SIG-M5 (cell line): ENCODE measurements at places on chromosomes 2 and 18.

GRCh38 chr2:17637131-17637906 lies 96.8 kb downstream of the VSNL1 start:
- DNase-seq: no peak

- no peak for DNase-seq
Observed at GRCh38 chr2:40371525-40372282, 80.2 kb downstream of the SLC8A1 start.

DNA sequence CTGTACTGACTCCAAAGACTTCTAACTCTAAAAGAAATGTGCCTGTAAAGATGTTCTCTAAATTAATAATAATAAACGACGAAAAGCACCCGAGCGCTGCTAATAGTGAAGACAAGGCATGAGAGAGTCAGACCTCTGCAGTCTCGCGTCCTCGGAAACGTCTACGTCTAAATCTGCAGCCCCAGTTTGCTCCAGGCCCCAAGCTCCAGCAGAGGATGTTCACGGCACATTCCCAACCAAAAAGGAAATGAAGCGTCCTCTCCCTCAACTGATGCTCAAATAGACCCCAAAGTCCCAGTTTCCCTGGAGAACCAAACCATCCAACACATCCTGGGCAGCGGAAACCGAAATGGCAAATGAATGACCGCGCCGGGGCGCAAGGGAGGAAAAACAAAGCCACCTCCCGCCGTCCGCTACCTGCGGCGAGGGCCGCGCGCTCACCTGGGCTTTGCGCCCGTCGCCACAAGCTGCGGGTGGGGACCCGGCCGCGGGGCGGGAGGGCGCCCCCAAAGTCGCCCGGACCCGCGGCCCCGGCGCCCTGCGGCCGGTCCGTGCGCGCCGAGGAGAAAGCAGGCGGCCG lies 47.1 kb upstream of the CCDC150 start:
- DNase-seq: no peak

DNA sequence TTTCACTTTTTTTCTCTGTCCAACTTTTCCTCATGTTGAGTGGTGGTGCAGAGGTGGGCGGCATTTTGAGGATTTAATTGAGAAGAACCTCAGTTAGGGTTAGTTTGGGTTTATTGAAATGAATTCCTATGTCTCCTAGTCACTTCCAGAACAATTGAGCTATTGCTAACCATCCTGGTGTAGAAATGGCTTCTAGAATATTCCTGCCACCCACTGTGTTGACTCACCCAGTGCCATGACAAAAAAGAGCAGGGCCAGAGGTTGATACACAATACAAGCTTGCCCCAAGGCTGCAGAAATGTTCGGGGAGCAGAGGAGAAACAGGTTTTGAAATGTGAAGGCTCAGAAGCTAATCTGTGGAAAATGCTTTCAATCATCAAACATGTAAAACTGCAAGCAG lies 167.1 kb upstream of the TRIB2 start:
- no peak for DNase-seq

GRCh38 chr2:191537921-191538320 lies 140.0 kb upstream of the NABP1 start:
- no peak for DNase-seq

- DNase-seq: no peak
Observed at GRCh38 chr2:50398766-50399056, 633.2 kb downstream of the NRXN1 start.

- no peak for DNase-seq
Observed at GRCh38 chr2:26571316-26571715, 69.8 kb downstream of the CIB4 start.

GRCh38 chr2:102357937-102358336 lies 2.3 kb downstream of the IL18R1 start:
- DNase-seq: no peak

- no peak for DNase-seq
Observed at GRCh38 chr2:161729-162128, 102.1 kb downstream of the SH3YL1 start.

GRCh38 chr2:233287871-233288270 lies 19.7 kb upstream of the SAG start:
- DNase-seq: no peak

DNA sequence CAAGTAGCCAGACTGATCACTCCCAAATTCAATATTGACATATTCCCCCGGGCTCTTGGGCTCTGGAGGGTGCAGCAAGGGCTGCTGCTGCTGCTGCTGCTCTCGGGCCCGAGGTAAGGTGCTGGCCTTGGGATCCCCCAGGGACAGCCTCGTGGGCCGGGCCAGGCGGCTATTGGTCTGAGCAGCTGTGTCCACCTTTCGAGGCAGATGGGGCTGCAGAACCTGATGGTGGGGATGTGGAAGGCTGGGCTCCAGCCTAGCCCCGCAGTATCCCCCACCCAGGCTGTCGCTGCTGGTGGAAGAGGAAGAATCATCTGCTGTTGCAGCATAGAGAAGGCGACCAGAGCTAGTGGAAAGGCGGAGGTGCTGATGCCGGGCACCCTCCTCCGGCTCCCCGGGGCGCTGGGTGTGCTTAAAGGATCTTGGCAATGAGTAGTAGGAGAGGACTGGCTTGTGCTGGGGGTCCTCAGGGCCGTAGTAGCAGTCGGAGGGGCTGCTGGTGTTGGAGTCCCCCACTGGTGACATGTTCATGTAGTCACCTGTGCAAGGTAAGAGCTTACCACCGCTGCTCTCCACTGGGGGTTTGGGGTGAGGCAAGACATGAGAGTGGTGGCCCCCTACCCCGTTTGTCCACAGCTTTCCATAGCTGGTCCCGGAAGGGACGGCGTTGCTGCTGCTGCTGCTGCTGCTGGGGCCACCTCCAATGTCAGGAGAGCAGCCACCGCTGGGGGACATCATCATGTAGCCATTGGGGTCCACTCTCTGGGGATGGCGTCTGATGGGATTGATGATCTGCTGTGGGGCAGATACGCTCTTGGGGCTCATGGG lies 3.4 kb downstream of the IRS1 start:
- DNase-seq: no peak

DNA sequence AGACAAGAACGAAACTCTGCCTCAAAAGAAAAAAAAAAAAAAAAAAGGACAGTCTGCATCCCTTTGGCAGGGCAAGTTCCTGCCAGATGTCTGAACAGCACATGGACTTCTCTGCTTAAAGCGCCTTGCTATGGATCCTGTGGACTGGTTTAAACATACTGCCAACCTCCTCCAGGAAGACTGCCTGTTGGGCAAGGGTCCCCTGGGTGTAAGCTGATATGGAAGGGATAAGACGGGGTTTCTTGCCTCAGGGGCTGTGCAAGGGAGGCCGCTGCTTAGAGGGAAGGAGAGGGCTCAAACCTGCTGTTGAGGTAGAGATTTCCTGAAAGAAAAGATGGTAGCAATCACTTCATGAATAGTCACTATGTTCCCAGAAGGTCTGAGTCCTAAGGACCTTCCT lies 22.2 kb downstream of the SKA1 start:
- DNase-seq: no peak

DNA sequence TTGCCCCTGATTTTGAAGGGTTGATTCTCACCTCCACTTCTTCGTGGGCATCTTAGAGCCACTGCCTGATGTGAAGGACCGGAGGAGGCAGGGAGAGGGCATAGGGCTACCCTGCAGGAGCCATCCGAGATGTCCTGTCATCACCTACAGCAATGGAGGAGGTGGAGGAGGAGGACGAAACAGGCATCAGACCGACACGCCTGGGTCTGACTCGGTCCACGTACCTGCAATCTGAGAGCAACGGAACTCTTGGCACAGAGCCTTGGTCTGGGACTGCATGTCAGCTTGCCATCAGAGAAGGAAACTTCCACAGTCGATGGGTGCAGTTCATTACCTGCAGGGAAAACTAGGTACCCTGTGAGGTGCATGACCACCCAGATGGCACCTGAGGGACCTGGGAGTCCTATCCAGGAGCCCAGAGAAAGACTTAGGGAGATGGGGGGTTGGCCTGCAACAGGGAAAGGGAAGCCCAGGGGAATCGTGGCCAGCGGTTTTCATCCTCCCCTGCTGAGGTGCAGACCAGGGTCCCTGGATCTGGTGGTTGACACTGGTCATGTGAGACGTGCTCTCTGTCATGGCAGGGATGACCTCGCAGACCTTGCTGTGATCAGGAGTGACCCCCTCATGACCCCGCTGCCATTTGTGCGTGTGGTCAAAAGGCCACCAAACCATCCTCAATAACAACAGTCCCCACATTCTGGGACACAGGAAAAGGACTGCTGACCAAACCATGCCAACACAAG lies 190.8 kb downstream of the SEPTIN10 start:
- DNase-seq: no peak

- DNase-seq: no peak
Observed at GRCh38 chr2:74552914-74553811, 579 bp downstream of the LOXL3 start.

- DNase-seq: no peak
Observed at GRCh38 chr18:5918205-5918858, 23.0 kb upstream of the TMEM200C start.

DNA sequence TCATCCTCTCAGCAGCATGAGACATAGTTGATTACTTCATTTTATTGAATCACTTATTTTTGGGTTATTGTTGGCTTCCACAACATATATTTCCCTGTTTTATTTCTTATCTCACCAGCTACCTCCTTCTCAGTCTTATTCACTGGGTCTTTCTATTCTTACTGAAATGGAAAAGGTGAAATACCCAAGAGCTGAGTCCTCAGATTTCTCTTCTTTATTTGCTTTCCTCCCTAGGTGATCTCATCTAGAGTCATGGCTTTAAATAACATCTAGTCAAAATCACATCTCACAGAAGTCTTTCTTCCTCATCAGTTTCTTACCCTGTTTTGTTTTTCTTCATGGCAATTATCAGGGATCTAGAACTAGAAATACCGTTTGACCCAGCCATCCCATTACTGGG lies 105.0 kb upstream of the RBBP8 start:
- no peak for DNase-seq

GRCh38 chr2:239911641-239912071 lies 113.5 kb downstream of the NDUFA10 start:
- DNase-seq: no peak

DNA sequence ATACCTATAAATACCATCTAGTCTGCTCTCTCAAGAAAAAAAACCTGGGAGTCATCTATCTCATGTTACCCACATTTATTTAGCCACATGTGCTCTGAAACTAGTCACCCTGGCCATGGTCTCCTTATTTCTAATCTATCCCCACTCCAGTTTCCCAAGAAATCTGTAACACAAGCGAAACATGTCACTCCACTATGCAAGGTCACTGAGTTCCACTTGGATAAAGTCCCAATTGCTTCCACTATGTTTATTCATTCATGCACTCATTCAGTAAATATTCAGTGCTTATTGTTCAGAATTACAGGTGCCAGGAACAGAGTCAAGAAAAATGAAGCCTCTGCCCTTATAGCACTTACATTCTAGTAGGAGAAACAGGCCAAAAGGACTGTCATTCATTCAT lies 369.4 kb upstream of the CYRIA start:
- no peak for DNase-seq

- DNase-seq: no peak
Observed at GRCh38 chr18:48831113-48831759, 119.5 kb downstream of the SMAD7 start.

- DNase-seq: no peak
Observed at GRCh38 chr18:35623255-35623654, 41.7 kb downstream of the GALNT1 start.

- no peak for DNase-seq
Observed at GRCh38 chr18:21575656-21576055, 24.8 kb downstream of the ESCO1 start.

GRCh38 chr2:182705761-182706160 lies 10.3 kb upstream of the DNAJC10 start:
- no peak for DNase-seq

- DNase-seq: no peak
Observed at GRCh38 chr2:156826341-156826933, 390.3 kb downstream of the GPD2 start.

DNA sequence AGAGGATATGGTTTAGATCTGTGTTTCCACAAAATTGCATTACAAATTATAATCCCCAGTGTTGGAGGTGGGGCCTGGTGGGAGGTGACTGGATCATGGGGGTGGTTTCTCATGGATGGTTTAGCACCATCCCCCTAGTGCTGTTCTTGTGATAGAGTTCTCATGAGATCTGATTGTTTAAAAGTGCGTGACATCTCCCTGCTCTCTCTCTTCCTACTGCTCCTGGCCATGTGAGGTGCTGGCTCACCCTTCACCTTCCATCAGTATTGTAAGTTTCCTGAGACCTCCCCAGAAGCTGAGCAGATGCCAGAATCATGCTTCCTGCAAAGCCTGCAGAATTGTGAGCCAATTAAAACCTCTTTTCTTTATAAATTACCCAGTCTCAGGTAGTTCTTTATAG lies 33.1 kb downstream of the LHCGR start:
- no peak for DNase-seq

DNA sequence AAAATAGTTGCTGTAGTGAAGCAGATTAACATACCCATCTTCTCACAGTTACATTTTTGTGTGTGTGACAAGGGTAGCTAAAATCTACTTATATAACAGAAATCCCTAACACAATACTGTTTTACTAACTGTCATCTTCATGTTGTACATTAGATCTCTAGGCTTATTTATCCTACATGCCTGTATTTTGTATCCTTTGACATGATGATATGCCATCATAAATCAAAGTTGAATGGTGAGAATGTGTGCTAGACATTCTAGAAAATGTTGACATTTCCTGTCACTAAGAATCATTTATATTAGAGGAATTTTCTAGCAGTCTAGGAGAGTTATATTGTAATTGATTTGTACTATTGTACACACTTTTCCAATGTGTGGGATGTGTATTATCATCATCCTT lies 21.5 kb upstream of the CALCRL start:
- no peak for DNase-seq

- DNase-seq: no peak
Observed at GRCh38 chr2:119645173-119645855, 33.7 kb upstream of the TMEM177 start.

- no peak for DNase-seq
Observed at GRCh38 chr18:49067071-49067470, 116.3 kb upstream of the SMAD7 start.

GRCh38 chr2:120881981-120882788 lies 146.5 kb downstream of the GLI2 start:
- DNase-seq: no peak

GRCh38 chr2:113709022-113709421 lies 47.4 kb downstream of the SLC35F5 start:
- no peak for DNase-seq

DNA sequence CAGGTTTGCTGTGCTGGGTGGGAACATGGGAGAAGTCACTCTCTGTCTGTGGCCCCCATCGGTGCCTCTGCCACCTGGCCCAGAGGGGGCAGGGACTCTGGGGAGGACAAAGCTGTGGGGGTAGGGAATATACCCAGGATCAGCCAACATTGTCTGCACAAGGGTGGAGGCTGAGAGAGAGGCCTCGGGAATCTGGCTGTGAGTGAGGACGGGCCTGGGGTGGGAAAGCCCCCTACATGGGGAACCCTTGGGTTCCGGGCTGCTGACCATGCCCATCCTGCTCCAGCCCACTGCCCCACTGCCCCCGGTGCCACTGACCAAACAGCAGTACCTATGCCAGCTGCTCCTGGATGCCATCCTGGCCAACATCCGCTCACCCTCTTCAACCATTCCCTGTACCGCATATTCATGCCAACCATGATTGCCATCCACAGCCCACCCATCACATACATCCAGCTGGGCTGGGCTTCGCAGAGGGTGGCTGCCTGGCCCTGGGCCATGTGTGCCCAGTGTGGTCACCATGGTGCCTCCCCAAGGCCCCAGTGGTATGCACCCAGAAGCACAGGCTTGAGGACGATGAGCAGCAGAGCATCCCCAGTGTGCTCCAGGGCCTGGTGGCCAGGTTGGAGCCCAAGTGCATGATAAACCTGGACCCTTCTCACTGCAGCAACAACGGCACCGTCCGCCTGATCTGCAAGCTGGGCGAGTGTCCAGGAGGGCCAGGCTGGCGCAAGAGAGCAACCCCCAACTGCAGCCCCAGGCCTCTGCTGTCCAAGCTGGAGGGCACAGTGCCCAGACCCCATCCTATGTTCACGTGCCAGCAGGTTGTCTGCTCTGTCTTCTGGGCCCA lies 6.9 kb upstream of the POTEF start:
- no peak for DNase-seq
